Substantia nigra (tissue), 51 donors: ENCODE measurements at places on chromosomes 6 and 20.
A peak's percentile ranks its signal among the peaks of the same experiment; 100 is the strongest.

- no peak for DNase-seq
Observed at GRCh38 chr6:81792826-81793225, 40.3 kb upstream of the TENT5A start.

DNA sequence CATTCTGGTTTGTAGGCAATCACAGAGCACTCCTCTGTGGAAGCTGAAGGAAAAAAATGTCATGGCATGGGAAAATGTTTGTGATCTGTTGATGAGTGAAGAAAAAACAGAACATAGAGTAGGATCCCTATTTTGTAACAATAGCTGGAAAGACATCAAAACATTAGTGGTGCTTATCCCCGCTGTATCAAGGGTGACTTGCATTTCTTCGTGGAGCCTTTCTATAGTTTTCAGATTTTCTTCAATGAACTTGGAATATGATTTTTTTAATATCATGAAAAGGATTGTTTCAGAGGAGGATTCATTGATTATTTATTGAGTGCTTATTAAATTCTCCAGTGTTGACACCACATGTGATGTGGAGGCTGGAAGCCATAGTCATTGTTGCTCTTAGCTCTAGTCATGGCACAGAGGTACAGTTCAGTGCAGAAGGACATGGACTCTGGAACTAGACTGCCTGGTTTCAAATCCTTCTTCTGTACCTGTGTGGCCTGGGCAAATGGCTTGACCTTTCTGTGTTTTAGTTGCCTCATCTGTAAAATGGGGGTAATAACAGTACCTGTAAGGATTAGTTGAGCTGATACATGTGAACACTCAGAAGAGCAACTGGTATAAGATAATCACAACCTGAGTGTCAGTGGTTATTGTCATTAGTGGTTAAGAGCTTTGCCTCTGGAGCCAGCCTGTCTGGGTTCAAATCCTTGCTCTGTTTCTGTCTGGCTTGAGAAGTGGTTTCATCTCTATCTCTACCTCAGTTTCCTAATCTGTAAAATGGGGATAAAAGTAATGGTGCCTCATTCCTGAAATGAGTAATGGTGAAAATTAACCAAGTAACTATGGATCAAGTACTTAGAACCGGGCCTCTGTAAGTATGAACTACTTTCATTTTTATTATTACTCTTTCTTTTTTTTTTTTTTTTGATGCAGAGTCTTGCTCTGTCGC is 14.7 kb upstream of the CDKN1A start:
- DNase-seq: no peak

DNA sequence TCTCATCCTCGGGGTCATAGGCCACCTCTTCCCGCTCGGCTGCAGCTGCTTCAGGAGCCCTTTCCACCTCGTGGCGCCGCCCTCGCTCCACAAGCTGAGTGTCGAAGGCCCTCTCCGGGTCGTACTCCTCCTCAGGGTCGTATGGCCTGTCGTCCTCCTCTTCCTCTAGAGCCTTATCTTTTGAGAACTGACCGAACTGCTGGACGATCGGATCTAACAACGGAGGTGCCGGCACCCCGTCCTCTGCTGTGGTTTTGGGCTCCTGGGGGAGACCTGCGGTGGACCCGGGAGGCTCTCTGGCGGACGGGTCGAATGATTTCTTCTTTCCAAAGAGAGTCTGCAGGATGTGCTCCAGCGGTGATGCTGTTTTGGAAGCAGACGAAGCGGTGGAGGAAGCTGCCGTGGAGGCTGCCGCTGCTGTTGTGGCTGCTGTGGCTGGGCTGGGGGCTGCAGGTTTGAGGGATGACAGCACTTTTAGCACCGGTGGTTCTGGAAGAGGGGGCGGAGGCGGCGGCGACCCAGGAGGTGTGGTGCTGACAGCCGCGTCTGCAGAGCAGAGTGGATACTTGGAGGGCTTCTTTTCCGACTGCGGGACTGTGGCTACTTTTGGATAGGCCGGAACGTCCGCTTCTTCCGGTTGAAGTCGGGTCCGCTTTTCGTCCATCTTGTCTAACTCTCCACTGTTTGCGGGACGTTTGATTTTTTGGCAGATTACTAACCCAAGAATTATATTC is 20.2 kb upstream of the TCFL5 start:
- no peak for DNase-seq

DNA sequence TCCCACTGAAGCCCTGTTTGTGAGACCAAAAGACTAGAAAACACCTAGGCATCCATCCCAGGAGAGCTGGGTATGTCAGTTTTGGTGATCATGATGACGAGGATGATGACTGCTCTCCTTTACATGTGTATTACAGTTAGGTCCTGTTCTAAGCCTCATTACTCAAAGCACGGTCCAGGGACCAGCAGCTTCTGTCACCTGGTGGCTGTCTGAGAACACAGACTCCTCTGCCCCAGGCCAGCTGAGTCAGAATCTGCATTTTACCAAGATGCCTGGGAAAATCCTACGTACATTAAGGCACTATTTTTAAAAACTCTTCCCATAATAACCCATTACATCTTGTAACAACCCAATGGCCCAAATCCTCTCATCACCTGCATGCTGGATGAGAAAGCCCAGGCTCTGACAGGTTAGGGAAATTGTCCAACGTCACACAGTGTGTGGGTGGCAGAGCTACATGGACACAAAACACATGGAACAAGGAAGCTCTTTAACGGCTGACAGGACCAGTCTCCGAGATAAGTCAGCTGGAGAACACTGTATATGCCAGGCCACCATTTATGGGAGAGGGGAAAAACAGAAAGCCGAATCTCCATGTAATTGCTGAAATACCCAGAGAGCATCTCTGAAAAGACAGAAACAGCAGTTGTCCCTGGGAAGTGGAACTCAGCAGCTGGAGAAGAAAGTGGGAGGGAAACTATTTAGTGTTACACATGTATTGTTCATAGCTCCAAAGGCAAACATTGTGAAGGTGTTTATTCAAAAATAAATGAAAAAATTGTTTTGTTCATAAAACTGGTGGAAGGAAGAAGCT is 65.4 kb downstream of the BMP7 start:
- no peak for DNase-seq

DNA sequence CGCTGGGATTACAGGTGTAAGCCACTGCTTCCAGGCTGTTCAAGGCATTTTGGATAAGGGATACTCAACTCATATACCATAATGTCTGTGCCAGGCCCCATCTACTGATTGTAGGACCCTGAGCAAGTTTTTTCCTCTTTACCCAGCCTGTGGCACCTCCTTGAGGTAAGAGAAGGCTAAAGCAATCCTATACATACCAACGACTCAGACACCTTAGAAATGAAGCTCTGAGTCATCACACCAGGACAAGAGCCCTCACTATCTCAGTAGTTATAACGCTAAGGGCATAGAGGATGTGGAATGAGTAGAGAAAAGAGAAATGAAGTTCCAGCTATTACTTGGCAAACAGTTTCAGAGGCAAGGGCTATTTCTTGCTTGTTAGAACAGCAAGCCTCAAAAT is 16.9 kb downstream of the NDRG3 start:
- no peak for DNase-seq

DNA sequence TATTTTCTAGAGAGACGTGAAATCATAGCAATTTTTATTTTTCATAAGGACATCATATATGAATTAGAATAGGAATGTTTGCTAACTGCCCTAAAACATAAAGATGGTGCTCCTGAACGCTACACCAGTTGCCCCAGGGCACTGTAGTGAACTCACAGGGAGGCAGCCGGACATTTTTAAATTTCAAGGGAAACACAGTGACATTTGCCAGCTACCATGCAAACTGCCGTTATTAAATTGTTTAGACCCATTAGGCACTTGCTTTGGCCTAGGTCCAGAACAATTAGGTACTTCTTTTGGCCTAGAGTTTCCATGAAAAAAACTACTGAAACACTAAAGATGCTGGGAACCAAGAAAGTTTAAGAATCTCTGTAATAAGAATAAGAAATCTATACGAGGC is 24.9 kb upstream of the CFAP206 start:
- no peak for DNase-seq

GRCh38 chr6:101422811-101423210 is 29.3 kb downstream of the GRIK2 start:
- DNase-seq: no peak

- no peak for DNase-seq
Observed at GRCh38 chr20:15131176-15131575, 793.8 kb upstream of the FLRT3 start.

GRCh38 chr6:56255349-56255748 is 8.0 kb upstream of the COL21A1 start:
- no peak for DNase-seq

DNA sequence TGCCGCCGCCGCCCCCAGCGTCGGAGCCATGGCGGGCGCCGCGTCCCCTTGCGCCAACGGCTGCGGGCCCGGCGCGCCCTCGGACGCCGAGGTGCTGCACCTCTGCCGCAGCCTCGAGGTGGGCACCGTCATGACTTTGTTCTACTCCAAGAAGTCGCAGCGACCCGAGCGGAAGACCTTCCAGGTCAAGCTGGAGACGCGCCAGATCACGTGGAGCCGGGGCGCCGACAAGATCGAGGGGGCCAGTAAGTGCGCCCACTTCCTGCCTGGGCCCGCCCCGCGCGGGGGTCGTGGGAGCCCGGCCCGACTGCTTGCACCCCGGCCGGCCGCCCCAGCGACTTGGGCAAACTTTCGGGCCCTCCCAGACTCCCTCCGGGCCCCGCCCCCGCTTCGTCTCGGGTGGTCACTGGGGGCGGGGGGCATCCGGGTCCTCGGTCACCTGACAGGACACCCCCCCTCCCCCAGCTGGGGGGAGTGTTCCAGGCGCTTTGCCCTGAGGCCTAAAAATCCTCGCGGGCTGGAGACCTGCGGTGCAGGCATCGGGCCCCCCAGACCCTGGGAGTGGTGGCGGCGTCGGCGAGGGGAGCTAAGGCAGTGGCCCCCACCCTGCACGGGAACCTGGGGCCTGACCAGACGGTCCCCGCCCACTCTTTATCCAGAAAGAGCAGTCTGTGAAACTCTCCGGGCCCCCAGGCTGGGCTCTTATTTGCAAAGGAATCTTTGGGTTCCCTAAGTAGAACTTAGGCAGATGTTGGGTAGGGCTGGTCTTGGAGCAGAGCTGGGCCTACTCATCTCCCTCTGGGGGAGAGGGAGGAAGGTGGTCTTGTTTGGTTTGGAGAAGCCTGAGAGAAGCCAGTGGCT is 501 bp downstream of the PLCG1 start:
- DNase-seq: peak; percentile 65

DNA sequence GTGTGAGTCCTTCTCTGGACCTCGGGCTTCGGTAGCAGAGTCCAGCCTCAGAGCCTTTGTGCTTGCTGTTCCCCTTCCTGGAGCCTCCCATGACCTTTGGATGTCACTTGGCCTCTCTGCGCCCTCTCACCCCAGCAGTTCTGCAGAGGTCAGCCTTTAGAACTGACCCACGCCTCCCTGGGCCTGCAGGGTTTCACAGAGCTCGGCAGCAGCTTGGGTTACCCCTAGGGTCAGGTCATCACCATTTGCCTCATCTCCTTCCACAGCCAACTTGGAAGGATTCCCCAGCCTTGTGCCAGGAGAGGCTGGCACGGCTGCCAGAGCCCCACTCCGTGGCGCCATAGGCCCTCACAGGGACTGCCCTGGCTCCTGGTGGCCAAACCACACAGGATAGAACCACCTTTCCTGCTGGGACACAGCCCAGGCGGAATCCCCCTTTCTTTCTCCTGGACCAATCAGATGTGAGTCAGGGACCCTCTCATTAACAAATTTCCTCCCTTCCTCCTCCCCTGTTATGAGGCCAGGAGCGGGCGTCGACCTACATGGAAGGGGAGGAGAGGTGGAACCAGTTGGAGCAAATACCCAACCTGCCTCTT is 13.9 kb upstream of the SIRPA start:
- peak; percentile 63 for DNase-seq

DNA sequence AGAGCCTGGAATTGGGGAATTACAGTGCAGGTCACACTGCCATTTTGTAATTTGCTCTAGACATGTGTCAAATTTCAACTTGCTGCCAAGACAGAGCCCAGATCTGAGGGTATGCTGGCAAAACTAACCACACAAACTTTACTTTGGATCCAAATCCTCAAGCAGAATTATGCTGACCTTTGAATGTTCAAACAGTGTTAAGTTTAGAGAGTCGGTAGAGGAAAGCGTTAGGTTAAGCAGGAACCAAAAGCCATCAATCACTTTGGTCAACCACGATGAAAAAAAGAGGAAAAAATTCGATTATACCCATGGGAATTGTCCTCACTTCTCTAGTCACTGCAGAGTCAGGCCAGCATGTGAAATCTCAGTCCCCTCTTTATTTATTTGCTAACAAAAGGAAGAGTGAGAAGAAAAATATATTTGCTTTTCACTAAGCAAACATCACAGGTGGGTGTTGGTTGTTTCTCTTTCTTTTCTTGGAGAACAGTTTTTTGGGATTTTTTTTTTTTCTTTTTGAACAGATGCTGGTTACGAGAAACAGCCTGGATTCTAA is 105.1 kb upstream of the ADGRF1 start:
- no peak for DNase-seq

DNA sequence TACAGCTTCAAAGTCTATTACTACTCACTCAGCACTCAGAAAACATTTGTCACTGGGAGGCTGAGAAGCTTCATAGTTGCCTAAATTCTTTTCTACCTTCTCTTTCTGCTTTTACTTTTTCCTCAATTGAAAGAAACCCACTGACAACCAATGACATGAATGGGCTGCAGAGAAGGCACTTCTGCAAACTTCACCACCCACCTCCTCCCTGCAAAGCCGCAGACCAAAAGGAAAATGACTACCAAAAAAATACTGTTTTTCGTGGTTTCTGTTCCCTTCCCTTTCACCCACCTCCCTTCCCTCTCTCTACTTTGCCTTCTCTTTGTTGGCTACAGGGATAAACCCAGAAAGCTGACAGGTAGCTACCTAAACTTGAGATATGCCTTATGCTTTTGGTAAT is 3.2 kb downstream of the GNAS-AS1 start:
- DNase-seq: no peak

DNA sequence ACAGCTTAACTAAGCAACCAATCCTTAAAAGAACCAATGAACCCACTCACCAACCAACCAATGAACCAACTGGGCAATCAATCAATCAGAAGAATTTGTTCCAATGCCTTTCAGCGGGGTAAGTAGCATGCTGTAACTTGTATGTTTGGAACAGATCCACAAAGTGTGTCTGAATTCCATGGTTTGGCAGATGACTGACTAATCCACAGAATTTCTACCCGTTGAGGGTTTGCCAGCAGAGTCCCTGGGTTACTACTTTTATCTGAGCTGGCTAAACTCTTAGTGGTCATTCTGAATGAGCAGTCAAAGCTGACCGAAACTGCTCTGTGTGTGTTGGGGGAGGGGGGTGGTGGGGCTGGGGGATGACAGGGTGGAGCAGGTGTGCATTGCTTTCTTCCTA is 125.0 kb upstream of the JAG1 start:
- no peak for DNase-seq
